ENCODE measurements at places on chromosomes 3 and 15. TPM values are rescaled to one million over a fixed set of nuclear protein-coding genes. Genes with fewer than 3 reads are reported as not detected.

DNA sequence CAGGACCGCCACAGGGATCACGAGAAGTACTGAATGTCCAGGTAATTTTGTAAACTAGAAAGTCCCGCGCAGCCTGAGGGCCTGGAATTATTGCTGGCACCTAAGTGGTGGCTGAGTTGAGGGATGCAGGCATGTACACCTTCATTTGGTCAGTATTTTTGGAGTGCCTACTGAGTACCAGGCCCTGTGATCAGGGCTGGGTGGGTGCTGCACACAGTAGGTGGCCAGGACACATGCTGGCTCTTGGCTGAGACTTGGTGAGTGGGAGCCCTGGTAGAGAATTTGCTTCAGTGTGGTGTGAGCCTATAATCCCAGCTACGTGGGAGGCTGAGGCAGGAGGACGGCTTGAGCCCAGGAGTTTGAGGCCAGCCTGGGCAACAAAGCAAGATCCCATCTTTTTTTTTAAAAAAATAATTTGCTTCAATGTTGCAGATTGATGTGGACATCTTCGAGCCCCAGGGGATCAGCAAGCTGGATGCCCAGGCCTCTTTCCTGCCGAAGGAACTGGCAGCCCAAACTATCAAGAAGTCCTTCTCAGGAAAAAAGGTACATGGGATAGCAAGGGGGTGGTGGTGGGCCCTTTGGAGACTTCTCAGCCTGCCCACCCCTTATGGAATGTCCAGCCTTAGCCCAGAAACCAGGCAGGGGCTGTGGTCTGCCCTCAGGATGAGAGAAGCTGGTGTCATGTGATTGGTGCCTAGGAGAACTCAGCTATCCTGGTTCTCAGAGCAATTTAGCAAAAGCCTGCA, 2.6 kb downstream of the ITIH1 start:
- no peak for DNase-seq

GRCh38 chr3:138474163-138474562, 39.7 kb downstream of the ESYT3 start:
- no peak for DNase-seq

DNA sequence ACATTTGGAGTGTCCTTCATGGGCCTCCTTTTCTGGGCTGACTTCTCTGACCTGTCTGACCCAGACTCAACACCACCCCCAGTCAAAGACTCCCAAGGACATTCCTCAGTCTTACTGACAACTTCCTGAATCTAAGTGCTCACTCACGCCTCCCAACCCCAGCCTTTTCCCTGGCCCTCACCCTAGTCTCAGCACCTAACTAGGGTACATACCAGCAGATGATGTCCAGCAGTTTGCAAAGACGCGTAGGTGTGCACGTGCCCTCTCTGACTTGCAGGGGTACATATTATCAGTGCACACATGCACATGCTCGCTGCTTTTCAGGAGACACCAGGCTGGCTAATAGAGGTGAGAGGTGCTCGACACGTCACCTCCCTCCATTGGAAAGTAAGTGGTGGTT, 38.7 kb upstream of the SLCO2A1 start:
- peak; percentile 21 for DNase-seq

DNA sequence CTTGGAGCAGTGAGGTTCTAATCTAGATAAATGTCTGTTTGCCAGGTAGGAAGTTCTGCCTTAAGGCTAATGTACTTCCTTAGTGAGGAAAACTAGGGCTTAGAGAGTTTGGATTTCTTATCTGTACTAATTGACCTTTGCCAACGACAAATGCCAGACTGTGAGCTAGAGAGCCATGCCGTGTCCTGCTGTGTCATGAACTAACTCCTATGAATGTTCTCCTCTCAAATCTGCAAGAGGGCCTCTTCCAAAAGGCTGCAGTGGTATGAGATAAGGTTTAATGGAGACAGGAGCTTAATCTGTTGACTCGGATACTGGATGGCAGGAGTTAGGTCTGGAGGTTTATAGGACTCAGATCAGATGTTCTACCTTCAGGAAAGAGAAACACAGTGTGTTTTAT, 524.9 kb downstream of the NTRK3 start:
- peak; percentile 48 for DNase-seq

GRCh38 chr3:192408647-192409200, 318.6 kb downstream of the FGF12 start:
- DNase-seq = peak; percentile 87

DNA sequence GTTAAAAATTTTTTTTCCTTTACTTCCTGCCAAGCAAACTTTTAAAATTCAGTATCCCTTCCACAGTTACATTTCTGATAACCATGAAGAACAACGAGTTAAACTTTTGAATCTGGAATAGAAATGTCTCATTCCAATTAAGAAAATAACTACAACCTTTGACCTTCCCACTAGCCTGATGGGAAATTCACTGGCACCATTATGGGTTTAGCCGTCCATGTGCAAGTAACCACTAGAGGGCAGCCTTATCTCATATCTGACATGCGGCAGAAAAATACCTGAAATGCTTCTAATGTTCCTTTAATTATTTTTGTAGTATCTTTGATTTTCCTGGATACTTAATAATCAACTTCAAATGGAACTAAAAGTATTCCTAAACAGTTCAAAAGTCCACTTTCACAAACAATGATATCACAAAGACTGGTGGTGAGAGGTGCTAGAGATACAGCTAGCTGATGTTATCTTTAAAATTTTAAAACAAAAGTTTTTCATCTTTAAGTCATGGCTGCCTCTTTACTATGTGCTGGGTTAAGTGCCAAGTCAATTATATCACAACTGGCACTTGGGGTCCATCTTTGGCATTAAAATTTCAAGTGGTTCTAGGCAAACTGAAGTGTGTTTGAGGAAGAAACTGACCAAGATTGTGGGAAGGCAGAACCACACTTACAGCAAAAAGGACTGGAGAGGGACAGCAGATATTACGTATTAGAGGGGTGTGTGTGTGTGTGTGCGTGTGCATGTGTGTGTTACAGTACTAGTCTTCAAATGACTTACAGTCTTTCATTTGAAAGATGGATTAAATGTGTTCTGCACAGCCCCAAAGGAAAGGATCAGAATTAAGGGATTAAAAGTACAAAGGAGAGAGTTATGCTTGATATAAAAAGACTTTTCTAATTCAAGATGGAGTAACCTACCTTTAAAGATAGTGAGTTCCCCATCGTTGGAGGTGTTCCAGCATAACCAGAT, 107.1 kb upstream of the ICE2 start:
- DNase-seq = peak; percentile 81

- DNase-seq = no peak
Observed at GRCh38 chr15:28904541-28905315, 19.0 kb downstream of the APBA2 start.

- peak; percentile 76 for DNase-seq
Observed at GRCh38 chr3:113912552-113913236, 35.1 kb upstream of the ZDHHC23 start.

Gene IQCF5
- total RNA-seq = not detected

- DNase-seq = no peak
Observed at GRCh38 chr3:177145381-177145780, 51.9 kb downstream of the TBL1XR1 start.

DNA sequence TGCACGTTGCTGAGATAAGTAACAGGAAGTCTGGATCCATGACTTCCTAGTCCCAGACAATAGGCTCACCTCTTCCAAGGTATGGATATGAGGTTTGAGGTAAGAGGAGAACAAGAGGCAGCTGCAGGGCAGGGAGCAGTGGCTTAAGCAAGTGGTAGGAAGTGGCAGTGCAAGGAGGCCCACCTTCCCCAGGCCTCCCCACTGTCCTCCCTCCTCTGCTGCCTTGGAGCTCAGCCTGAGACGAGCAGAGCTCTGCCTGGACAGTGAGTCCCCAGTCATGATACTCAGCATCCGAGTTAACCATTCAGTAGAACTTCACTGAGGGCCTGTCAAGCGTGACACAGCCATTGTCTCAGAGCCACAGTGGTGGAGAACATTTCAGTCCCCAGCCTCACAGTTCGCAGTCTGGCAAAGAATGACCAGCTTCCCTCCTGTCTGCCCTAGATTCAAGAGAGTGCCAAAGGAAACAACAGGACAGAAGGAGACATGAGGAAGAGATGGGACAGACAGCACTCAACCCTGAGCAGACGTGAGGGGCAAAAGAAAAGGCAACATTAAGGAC, 41.4 kb upstream of the BOC start:
- DNase-seq = no peak

DNA sequence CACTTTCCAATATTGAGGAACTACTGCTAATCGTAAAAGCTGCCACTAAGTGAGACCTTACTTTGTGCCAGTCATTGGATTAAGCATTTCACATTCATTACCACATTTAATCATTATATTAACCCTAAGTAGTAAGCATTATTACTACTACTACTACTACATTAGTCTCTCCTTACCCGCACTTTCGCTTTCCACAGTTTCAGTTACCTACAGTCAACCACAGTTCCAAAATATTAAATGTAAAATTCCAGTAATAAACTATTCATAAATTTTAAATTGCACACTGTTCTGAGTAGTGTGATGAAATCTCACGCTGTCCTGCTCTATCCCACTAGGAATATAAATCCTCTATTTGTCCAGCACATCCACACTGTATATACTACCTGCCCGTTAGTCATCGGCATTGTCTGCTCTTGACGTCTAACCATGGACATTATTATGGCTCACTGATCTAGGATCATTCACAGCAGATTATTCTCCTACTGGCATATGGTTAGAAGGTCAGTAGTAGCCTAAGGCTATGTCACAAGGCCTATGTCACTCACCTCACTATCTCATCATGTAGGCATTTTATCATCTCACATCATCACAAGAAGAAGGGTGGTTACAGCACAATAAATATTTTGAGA, 121.1 kb downstream of the GSK3B start:
- DNase-seq = no peak

DNA sequence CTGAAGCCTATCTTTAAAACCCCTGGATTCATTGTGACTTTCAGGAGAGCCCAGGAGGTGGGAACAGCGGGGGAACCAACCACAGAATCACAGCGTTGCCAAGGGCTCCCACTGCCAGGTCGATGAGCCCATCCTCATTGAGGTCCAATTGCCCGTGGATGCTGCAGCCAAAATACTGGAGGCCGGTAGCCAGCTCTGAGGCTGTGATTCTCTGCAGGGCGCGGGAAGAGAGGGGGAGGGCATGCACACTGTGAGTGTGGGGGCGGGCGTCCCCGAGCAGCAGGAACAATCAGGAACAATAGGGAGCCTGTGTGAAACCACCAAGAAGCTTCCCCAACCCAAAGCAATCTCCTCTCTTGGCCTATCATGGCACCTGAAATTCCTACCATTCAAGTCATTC, 53.4 kb downstream of the FEM1B start:
- DNase-seq = peak; percentile 76

DNA sequence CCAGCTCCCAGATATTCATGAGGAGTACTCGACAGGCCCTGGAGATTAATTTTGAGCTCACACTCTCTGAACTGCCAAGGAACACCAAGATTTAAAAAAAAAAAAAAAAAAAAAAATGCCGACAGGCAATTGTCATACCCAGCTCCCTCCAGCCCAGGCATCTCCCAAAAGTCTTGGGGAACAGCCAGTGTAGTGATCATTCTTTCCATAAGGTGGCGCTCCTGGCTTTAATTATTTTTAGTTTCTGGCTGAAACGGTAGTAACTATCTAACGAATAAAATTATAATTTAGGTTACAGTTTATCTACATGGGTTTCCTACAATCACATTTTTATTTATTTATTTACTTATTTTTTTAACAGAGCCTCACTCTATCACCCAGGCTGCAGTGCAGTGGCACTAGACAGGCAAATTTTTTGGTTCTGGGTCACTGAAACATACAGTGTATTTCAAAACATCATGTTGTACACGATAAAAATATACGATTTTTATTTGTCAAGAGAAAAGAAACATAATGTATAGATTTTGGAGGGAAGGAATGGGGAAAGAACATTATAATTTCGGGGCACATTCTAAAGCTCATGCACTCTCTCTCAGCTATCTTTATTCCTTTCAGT, 157.3 kb downstream of the ADAMTS9 start:
- peak; percentile 93 for DNase-seq

- DNase-seq = no peak
Observed at GRCh38 chr3:127031413-127031810, 48.5 kb downstream of the PLXNA1 start.

Gene GOLGA8G
- total RNA-seq = not detected

- no peak for DNase-seq
Observed at GRCh38 chr3:4865714-4866113, 113.5 kb upstream of the BHLHE40 start.

Gene ZNF502
- 0.07 TPM for total RNA-seq

Gene RTP1
- not detected for total RNA-seq

- peak; percentile 17 for DNase-seq
Observed at GRCh38 chr15:60829416-60829815, 350.5 kb upstream of the ICE2 start.

Gene FAM107A
- not detected for total RNA-seq

Gene GOLGA8T
- total RNA-seq = 0.20 TPM

DNA sequence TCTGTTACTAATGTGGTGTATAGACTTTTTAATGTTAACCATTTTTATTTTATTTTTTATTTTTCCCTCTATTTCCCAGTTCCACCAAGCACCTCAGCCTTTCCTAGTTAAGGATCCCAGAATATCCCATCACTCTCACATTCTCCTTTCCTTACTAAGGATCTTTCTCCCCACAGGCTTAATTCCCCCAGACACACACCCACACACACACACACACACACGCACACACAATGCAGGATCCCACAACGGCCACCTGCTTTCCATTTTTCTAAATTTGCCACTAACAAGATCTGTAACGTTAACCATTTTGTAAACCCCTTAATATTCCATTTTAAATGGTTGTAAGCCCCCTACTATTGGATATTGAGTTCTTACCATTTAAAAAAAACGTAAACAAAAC, 404.1 kb downstream of the ZIC1 start:
- no peak for DNase-seq

- DNase-seq = no peak
Observed at GRCh38 chr3:153856932-153857331, 264.3 kb upstream of the ARHGEF26 start.

DNA sequence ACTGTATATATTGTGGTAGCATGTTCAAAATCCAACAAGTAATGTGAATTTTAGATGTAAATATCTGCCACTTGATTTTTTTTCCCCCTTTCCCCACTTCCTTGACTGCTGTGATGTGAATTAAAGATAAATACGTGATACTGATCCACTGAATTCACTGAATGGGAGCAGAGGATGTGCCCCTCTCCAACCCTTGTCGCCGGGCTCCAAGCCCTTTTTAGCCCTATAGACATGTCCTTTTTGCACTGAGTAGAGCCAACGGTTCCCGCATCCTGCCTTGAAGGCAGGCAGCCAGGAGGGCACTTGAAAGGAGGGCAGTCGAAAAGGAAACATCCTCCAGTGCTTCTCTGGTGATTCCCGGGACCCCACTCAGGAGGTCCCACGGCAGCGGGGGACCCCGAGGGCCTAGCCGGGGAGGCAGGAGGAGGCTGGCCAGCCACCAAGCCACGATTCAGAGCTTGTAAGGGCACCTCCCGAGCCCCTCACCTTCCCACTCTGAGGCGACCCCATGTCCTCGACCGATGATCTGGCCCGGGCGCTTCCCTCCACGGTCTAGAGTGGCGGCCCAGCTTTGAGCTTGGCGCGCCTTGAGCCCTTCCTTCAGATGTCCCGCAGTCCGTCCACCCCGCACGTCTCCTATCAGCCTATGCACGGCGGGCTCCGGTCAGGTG, 901 bp upstream of the MANF start:
- no peak for DNase-seq

Gene TMC3
- not detected for total RNA-seq

Gene CCRL2
- not detected for total RNA-seq

Measured in endodermal cell (in vitro differentiated cells).